ENCODE measurements at places on chromosomes 2 and 18. TPM values are rescaled to one million over a fixed set of nuclear protein-coding genes. Genes with fewer than 3 reads are reported as not detected.

PAX3 gene
- total RNA-seq, result not detected

RAX gene
- not detected for total RNA-seq

CXCR1 gene
- not detected for total RNA-seq

SMC6 gene
- total RNA-seq, result 28.2 TPM

RNU2-63P gene
- total RNA-seq, result not detected

KIAA2012 gene
- total RNA-seq, result not detected

DNER gene
- total RNA-seq, result 11.8 TPM
